ENCODE measurements at places on chromosomes 5 and 9.

- no peak for DNase-seq
Measured at GRCh38 chr5:135437422-135437795, 9.7 kb downstream of the DCANP1 start.

GRCh38 chr9:109428854-109429253 lies 69.3 kb downstream of the PTPN3 start:
- DNase-seq = no peak

DNA sequence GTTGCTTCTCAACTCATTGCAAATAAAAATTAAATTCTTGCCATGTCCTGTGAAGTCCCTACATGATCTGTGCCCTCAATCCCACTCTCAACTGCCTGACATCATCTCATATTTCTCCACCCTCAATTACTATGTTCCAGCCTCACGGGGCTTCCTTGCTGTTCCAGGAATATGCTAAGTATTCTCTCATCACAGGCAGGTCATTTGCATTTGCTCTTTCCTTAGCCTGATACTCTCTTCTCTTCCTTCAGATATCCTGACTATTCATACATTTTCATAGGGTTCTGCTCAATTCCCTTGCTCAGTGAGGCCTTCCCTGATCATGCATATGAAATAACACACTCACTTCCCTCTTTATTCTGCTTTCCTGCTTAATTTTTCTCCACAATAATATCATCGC lies 135.1 kb upstream of the DAB2 start:
- no peak for DNase-seq

DNA sequence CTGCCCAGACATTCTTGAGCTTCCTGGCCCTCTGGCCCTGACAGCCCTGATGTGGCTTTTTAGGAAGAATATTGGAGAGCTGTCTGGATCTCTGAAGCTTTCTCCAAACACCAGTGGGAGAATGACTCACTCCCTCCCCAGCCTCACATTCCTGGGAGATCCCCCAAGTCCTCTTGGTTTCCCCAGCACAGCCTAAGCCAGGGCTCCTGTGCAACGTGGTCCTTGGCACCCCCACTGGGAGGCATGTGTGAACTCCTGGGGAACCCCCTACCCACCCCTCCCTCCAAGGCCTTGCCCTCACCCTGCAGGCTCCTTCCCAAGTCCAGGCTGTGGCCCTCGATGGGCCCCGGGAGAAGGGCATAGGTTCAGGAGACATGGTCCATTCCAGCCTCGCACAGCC lies 12.7 kb downstream of the GLIPR2 start:
- no peak for DNase-seq

- no peak for DNase-seq
Measured at GRCh38 chr5:999032-999501, 9.5 kb upstream of the NKD2 start.

GRCh38 chr5:2936413-2936812 lies 184.9 kb upstream of the IRX2 start:
- no peak for DNase-seq

- DNase-seq = no peak
Measured at GRCh38 chr9:131031005-131031641, 22.1 kb downstream of the LAMC3 start.

- no peak for DNase-seq
Measured at GRCh38 chr5:173472784-173473278, 143.6 kb downstream of the BOD1 start.

DNA sequence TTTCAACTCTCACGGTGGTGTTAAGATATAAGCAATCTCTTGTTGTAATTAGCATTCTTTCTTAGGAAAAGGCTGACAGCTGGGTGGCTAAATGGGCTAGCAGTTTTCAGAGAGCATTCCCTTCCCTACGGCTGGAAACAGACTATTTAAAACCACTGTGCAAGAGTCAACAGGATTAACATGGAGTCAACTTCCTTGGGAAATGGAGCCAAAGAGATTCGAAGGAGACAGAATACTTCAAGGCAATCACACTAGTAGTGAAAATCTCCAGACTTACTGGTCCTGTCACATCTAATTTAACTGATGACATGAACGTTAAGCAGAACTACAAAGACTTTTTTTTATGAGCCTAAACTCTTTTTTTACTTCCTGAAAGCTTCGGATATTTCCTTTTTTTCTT lies 453.3 kb upstream of the ITGA1 start:
- DNase-seq = no peak

DNA sequence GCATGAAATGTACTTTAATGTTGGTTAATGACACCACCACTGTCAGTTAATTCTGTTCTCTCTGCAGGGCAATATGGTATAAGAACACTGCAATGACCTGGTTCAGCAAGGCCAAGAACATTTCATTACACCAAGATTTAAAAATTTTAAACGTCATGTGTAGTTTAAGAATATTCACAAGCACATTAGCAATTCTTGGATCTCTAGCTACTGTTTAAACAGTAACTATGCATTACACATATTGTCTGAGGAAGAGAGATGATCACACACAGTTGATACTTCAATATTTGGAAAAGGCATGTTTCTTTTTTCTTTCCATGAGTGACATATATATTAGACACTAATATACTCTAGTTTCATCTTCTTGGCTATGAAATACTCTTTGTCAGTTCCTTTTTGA lies 143.0 kb downstream of the ADAMTS12 start:
- DNase-seq = no peak

- no peak for DNase-seq
Measured at GRCh38 chr9:89594811-89595550, 9.8 kb upstream of the GADD45G start.

DNA sequence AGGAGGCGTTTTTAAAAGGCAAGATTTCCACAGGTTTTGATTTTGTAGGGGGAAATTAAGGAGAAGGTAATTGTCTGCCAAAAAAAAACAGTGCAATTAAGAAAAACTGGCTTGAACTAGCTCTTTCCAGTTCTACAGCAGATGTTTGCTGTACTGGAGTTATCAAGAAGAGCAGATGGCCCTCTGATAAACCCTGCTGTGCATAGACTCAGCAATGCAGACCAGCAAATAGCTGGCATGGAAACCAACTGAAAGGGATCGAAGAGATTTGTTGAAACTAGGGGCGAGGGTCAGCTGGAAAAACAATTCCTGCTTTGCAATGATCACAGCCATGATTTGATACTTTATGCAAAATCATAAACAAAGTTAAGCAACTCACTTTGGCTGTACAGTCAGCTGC lies 17.8 kb upstream of the BHMT start:
- DNase-seq = no peak

GRCh38 chr9:90872835-90873294 lies 71.2 kb downstream of the SYK start:
- no peak for DNase-seq

DNA sequence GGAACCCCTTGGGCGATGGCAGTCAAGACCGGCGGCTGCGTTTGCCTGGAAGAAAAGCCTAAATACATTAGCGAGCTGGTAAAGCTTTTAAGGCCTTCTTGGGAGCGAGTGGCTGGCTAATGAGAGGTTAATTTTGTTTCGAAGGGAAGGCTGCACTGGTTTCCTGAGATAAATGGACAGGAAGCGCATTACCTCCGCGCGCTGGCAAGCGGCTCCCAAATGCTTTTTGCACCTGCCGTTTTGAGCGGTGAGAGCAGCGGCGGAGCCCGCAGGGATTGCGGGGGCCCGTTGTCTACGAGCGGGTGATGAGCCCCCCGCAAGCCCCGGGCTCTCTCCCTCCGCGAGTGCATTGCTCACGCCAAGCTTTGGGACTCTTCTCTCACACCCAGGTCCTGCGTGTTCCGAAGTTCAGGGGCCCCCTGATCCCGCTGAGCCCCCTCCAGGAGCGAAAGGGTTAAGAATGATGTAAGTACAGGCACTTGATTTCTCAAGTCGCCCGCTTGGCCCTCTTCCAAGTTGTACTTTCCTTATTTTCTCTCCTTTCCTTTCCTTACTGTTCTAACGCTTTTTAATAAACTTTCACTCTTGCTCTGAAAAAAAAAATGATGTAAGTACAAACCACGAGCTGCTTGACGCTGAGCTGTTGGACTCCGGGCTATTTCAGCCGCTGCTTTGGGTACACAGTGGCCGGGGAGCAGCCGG lies 3.1 kb upstream of the RGMB start:
- DNase-seq = peak; percentile 2

- DNase-seq = no peak
Measured at GRCh38 chr5:98016771-98017170, 756.7 kb upstream of the RGMB start.

- no peak for DNase-seq
Measured at GRCh38 chr5:98454904-98455303, 318.6 kb upstream of the RGMB start.

- no peak for DNase-seq
Measured at GRCh38 chr5:117337064-117337749, 762.6 kb upstream of the SEMA6A start.

GRCh38 chr9:649128-650074 lies 192.1 kb upstream of the DMRT1 start:
- DNase-seq = no peak

GRCh38 chr5:28403846-28404245 lies 1365.5 kb upstream of the CDH9 start:
- DNase-seq = no peak

DNA sequence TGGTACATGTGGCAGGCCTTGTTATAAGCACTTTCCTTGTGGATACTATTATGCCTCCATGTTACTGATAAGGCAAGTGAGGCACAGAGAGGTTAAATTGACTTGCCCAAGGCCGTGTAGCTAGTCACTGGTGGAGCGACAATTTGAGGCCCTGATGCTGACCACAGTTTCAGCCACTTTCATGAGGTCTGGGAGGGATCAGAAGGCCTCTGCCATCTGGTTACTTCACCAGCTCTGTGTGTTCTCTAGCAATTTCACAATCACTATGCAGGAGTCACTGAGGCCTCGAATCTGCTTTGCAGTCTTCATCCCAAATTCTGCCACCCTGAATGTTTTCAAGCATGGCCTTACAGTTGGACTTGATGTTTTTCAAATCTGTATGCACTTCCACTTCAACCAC lies 9.1 kb downstream of the LRRC70 start:
- no peak for DNase-seq

- DNase-seq = no peak
Measured at GRCh38 chr9:104775574-104775936, 11.6 kb downstream of the NIPSNAP3B start.

- no peak for DNase-seq
Measured at GRCh38 chr9:4591123-4591500, 71.0 kb upstream of the PLPP6 start.

GRCh38 chr5:119077444-119077843 lies 6.6 kb downstream of the DMXL1 start:
- DNase-seq = no peak

DNA sequence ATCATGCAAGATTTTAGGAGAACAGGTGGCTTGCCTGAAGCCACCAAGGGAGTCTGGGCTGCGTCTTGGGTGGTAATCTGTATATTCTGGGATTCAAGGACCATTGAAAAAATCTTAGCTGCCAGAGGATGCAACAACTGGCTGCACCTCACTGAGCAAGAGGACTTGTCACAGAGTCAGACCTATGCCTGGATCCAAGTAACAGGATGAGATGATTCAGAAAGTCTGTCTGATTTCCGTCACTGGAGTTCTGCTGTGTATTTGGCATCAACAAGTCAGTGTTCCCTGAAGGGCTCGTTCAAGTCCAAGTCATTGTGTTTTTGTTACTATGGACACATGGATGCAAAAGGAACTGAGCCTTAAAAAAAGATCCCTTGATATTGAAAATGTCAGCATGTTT lies 37.8 kb upstream of the CARTPT start:
- no peak for DNase-seq

DNA sequence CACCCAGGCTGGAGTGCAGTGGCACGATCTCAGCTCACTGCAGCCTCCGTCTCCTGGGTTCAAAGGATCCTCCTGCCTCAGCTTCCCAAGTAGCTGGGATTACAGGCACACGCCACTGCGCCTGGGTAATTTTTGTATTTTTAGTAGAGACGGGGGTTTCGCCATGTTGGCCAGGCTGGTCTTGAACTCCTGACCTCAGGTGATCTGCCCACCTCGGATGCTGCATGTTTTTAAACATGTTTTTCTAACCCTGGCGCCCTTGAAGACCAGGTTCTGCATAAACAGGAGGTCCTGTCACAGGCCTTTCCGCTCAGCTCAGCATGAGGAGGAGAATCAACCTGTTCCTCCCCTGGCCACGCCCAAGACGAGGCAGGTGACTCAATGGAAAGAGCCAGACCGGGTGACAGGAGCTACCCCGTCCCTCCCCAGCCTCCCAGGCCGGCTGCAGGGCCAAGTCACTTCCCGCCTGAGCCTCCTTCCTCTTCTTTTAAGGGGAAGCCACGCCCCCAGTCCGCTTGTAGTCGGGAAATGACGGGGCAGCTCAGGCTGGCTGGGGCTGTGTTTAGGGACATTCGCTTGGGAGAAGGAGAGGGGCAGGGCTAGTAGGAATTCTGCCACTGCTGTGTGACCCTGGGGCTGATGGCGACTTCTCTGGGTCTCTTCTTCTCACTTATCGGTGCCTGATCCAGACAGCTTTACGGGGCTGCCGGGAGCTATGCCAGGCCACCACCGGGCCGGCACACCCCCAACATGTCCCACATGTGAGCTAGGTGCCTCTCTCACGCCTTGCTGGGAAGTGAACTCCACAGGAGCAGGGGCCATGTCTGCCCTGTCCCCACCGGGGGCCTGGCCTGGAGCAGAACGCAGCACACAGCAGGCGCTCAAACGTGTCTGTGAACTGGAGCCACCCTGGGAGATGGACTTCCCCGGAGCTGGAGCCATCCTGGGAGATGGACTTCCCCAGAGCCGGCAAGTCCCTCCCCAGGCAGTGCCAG lies 6.1 kb downstream of the NOTCH1 start:
- peak; percentile 87 for DNase-seq

- no peak for DNase-seq
Measured at GRCh38 chr9:81266674-81267073, 422.7 kb downstream of the TLE1 start.

DNA sequence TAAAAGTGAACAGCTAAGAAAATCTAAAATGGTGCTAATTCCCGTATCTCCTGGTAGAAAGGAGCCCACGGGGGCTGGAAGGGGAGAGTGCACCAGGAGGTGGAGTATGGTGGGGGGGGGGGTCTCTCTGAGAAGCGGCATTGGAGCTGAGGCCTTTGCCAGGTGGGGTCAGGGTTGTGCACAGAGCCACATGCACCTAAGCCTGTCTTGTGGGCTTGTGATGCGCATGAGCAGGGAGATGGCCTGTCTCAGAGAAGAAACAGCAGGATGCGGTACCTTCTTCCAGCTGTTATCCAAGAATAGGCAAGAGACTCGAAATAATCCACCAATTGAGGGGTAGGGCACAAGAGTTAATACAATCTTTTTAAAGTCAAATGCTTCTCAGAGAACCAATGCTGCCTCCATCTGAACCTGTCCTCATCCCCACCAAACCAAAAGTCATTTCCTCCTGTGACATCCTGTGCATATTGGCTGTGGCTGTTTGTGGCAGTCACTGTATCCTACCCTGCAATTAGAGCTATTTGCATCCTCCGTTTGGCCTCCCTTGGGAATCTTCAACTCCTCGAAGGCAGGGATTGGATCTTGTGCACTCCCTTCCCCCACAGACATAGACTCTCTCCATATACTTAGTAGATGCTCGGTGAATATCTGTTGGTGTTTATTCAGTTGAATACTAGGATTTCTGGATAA lies 45.4 kb downstream of the FGF1 start:
- DNase-seq = no peak

GRCh38 chr5:114255260-114255659 lies 106.6 kb upstream of the KCNN2 start:
- no peak for DNase-seq

GRCh38 chr5:147555176-147555575 lies 45.3 kb upstream of the DPYSL3 start:
- no peak for DNase-seq

- DNase-seq = no peak
Measured at GRCh38 chr9:130382636-130383349, 62.0 kb upstream of the ASS1 start.

Data from stimulated activated CD8-positive, alpha-beta memory T cell treated with anti-CD3 and anti-CD28 coated beads, Interleukin-7, amount 100 ng/mL, for 4 hours (primary cell).